ENCODE measurements at places on chromosomes 2 and 18.

GRCh38 chr2:38740851-38741731 lies 10.1 kb downstream of the SRSF7 start:
- DNase-seq, result no peak

DNA sequence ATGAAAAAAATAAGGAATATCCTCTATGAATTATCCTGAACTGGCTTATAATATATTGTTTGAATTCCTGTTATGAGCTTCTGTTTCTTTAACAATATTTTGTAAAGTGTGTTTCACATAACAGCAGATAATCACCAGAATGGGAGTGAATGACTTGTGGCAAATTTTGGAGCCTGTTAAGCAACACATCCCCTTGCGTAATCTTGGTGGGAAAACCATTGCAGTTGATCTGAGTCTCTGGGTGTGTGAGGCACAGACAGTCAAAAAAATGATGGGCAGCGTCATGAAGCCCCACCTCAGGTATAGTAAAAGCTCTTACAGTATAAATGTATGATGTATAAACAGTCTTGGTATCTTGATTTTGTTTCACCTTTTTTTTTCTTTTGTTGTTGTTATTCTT lies 5.9 kb downstream of the GEN1 start:
- no peak for DNase-seq

DNA sequence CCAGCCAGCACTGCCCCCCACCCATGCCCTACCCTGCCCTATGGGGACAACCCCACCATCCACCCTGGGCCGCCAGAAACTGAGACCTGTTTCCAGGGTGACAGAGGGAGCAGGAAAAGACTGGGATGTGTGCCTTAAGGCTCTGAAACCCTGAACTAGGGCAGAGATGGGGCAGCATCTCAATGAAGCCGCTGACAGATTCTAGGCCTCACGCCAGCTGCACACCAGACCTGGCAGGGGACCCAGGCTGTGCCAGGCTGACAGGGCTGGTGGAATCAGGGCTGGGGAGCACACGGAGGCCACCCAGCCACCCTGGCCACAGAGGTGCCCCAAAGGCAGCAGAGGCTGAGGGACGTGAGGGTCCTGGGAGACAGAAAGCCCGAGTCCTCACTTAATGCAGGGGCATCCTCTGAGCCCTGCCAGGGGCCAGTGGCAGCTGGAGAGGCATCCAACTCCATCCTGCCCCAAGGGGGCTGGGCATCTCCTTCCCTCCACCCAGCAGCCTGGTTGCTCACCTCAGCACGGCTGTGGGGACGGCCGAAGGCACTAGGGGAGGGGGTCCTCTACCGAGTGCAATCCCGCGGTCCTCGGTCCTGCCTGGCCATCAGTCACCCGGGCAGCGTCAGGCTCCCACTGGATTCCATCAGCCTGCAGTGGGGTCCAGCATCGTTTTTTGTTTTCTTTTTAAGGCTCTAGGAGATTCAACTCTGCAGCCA lies 169.2 kb downstream of the ZFP36L2 start:
- DNase-seq, result no peak

DNA sequence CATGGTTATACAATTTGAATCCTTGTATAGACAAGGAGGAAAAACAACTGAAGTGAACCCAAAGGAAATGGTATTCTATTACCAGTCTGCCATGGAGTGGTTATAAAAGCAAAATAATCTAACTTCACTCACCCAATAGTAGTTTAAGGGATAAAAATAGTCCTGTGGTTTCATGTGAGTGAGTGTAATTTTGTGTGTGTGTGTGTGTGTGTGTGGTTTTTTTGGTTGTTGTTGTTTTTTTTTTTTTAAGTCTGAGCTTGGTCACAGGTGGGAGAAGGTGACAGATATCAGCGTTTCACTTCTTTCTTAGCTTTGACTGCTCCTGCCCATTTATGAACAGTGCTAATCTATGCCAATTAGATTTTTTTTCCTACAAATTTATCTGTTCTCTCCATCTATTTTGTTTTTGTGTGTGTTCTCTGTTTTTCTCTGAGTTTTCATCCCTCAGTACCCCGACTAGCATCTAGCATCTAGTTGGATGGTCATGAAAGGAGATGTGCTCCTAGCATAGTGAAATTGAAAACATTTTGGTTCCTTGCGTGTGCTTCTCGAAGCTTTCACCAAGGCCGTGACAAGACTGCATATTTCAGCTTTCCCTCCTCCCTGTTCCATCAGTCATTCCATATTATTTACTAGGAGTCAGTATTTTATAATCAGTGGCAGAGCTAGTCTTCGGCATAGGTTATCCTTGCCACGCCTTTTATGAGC lies 200.1 kb upstream of the DTNA start:
- DNase-seq, result no peak

DNA sequence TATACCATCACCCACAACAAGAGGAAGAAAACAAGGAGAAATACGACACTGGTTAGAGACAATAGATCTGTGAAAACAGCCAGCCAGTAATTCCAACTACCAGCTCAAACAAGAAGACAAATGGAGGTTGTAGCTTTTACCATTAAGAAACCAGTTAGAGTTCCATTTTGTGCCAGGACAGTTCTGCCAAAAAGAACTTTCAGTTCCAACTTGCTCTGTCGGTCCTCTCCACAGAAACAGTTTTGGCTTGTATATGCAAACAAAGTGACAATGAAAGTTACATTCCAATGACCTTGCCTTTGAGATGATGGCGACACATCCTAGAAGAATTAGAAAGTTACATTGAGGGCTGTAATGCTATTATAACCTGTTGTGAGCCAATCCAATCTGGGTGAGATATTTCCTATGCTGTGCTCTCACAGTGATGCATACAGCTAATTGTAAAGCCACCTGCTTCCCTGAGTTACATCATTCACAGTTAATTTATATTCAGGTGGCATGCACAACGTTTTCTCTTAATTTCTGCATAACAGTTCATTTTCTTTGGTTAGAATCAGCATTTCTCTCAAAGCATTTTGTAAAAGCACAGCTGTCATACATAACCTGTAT lies 1378.4 kb upstream of the PIK3C3 start:
- no peak for DNase-seq

GRCh38 chr2:210559182-210559581 lies 2.8 kb downstream of the CPS1 start:
- no peak for DNase-seq

DNA sequence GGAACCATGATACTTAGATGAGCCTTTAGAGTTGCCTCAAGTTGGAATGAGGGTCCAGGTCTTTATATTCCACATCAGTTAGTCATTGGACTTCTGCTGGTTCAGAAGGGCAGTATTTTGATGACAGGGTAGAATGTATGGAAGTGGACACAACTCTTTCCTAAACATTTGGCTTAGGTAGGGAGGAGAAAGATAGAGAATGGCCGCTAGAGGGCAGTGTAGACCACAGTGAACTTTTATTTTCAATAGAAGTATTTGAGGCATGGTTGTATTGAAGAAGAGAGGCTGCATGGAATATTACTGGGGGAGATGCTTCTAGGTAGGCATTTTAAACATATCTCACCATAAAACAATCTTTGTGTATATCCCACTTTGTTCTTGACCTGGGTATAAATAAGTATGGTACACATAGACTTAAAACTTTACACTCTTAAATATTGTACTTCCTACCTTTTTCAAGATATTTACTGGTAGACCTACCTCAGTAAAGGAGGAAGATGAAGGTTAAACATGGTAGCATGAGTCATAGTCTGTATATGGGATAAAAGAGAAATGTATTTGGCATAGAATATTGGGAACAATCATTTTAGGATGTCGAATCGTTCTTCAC lies 497.6 kb upstream of the FAM98A start:
- DNase-seq, result peak; percentile 65

- DNase-seq, result no peak
Observed at GRCh38 chr2:102112271-102112670, 30.3 kb upstream of the IL1R1 start.

- DNase-seq, result no peak
Observed at GRCh38 chr18:25650201-25650941, 298.4 kb upstream of the ZNF521 start.

DNA sequence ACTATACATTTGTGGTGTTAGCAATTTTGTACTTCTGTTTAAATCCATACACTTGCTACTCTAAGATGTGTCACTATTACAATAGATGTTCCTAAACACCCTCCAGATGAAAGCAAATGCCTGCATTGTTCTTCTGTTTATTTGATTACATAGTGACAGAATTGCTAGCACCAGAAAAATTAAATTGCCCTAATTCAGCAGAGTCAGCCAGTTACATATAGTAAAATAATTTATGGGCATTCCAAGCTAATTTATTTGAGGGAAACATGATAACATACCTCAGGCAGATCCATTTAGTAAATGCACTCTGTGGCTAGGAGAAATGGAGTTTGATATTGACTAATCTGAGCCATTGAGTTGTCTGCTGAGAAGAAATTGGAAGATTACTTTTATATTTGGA lies 347.1 kb upstream of the FSIP2 start:
- DNase-seq, result no peak

DNA sequence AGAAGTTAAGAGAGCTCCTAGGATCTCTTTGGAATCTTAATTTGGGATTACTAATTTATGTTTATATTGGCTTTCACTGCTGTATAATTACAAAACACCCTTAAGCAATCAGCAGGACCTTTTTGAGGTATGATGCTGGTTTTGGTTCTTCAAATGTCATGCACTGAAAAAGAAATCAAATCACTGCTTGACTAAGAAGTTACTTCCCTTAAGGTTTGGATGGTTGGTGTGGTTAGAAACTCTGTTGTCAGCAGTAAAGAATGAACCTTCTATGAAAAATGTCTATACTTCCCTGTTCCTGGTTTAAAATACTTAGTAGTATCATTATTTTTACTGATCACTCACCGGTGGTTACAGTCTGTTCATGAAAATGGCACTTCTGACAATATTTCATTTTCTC lies 5.5 kb downstream of the COLEC12 start:
- no peak for DNase-seq

Data from Panc1 (cell line).